ENCODE measurements at places on chromosomes 6 and 20. TPM values are rescaled to one million over a fixed set of nuclear protein-coding genes. Genes with fewer than 3 reads are reported as not detected.

- DNase-seq = no peak
These were observed 160.2 kb downstream of the MRPL14 start for GRCh38 chr6:43966853-43967718.

DNA sequence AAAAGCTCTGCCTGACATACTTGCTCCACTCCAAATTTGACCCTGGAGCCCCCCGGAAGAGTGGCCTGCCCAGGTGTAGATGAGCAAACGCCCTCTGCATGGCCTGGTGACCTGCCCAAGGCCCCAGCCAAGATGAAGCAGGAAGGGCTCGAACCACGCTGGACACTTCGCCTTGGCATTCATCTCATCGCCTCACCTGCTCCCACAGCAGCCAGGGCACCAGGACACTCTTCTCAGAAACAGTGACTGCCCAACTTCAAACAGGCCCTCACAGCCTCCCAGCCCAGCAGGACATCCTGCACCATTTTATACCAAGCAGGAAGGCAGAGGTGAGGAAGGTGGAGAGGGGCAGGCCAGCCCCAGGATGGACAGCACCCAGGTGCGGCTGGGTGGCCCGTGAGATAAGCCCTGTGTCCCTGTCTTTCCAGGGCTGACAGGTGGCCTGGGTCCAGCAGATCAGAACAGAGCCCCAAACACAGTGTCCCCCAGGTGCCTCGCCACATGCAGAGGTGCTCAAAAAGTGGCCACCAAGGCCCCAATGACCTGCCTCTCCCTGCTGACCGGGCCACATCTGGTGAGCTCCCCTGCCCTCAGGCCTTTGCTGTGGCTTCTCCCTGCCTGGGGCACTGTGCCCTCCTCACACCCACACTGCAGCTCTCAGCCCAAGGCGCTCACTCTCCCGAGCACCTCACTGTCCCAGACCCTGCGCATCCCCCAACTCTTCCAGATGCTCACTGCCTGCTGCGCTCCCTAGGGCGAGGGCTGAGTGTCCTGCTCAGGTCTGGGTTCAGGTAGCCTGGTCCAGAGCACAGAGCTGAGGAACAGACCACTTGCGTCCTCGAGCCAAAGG is 7.2 kb downstream of the ACSS1 start:
- no peak for DNase-seq

DNA sequence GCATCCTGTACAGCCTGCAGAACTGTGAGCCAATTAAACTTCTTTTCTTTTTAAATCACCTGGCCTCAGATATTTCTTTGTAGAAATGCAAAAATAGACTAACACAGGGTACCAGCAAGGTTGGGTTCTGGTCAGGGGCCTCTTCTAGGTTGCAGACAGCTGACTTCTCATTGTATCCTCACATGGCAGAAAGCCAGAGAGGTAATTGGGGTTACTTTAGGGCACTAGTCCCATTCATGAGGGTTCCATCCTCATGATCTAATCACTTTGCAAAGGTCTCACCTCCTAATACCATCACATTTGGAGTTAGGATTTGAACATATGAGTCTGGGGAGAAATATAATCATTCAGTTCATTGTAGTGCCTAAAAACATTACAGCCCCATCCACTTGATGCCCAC is 101.5 kb downstream of the LCA5 start:
- no peak for DNase-seq

Gene MYLK2
- total RNA-seq = 0.21 TPM

DNA sequence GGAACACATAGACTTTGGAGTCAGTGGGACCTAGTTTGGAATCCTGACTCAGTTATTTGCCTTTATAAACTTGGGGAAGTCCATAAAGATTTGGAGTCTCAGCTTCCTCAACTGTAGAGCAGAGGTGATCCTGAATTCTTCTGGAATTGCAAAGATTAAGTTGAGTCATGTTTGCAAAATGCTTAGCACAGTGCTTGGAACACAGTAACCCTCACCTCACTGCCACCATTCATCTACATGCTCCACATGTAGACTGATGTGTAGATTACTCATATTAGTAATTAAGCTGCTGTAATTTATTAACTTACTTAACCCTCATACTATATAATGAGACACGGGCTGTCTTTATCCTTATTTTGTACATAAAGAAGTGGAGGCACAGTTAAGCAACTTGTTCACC is 61.4 kb downstream of the LAMP5 start:
- DNase-seq = no peak

Gene MLN
- total RNA-seq = not detected

- DNase-seq = no peak
These were observed 31.6 kb upstream of the CCN2 start for GRCh38 chr6:131982740-131983259.

Gene HTR1E
- not detected for total RNA-seq

- DNase-seq = no peak
These were observed 18.8 kb downstream of the CFAP61 start for GRCh38 chr20:20070871-20071726.
